GM12892 (cell line): ENCODE measurements at places on chromosomes 4 and X.

- no peak for DNase-seq
Measured at GRCh38 chrX:24741330-24741729, 47.6 kb downstream of the POLA1 start.

- no peak for DNase-seq
Measured at GRCh38 chrX:29687687-29688086, 527.7 kb upstream of the MAGEB2 start.

- no peak for DNase-seq
Measured at GRCh38 chr4:85029453-85029852, 63.0 kb upstream of the WDFY3 start.

DNA sequence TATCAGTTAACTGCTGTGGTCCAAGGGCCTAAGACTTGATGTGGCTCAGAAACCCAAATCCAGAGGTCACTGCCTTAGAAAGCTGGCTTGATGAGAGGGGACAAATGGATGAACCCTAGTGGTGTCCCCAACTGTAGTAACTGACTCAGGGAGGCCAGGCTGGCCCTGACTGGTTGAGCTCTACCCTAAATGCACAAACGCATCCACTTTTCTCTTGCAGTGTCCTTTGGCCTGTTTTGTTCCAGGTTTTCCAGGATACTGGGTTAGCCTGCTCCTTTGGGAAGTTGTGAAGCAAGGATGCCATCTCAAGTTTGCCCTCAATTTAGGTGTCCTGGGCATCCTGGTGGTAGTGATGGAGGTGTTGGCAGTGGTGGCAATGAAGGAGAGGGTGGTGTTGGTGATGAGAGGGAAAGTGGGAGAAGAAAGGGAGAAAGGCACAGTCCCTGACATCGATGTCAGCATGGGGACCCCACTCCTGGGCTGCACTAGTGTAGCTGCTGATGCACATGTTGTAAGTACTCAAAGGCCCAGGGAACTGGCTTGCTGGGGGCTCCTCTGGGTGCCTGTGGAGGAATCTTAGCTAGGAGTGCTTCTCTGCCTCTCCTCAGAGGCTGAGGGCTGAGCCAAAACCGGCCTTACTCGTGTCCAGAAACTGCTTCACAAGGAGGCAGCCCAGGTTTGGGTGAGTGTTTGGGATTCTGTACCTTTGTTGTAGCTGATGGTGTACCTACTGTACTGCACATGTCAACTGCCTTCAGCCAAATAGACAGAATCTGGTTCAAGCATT is 2.9 kb upstream of the HAND2 start:
- no peak for DNase-seq

- no peak for DNase-seq
Measured at GRCh38 chrX:100274916-100275315, 135.2 kb downstream of the PCDH19 start.

DNA sequence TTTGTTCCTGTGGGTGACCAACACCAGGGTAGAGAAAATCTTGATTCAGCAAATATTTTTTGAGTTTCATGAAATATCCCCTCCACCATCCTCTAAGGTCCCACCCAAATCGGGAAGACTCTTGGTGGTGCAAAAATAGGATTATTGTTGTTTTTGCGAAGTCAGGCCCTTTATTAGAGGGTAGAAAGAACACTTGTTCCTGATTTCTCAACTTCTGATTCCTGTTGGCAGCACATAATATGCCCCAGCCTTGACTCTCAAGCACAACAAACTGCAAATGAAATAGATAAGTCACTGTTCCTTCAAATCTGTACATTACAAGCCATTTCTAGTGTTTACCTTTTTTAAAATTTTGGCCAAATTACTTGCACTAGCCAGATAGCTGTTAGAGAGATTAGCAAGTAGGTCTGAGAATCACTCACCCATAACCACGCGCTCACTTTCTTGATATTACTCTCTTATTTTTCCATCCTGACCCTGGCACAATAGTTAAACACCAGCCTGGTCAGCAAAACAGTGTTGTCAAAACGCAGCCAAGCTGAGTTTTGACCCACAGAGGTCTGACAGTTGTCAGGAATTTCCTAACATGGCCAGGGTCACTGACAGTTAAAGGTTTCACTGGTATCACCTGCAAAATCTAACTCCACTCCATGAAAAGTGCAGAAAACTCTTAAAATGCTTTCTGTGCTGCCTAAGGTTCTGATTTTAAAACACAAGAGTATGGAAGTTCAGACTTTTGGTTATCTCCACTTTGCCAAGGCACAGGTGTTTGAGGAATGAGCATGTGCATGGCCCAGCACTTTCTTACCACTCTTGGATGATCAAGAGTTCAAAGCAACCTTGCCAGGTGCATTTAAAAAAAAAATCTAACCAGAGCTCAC is 69.8 kb downstream of the RBM47 start:
- DNase-seq = no peak

DNA sequence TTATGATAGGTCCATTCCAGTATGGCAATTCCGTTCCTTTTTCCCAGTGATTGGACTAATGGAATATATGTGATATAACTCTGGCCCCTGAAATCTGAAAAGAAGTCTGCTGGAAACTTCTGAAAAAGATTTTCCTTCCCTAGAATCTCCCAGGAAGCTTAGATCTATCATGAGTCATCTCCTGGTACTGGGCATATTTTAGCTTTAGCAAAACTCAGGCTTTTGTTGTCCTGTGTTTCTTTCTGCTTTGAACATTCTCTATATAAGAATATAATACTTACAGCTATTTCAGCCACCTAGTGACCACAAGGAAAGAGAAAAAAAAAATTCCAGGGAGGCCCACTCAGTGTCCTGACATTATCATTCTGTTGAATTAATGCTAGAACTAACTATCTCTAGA is 597.2 kb upstream of the GRIA3 start:
- no peak for DNase-seq

- no peak for DNase-seq
Measured at GRCh38 chrX:104370089-104370488, 115.4 kb upstream of the ESX1 start.

DNA sequence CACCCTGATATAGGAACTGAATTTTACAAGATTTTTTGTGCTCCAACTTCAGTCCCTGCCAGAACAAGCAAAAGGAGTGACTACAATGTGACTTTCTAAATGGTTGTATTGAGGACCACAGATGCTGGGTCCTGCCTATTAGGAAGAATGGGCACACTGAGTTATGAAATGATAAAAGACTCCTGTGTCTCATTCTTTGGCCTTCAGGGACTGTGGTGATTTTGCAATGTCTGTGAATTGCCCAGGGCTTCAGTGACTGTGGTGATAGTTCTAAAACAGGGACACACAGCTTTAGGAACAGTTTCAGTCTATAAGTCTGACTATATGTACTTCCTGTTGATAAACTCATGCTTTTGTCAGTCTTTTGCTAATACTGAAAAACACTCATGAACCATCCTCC is 210.2 kb downstream of the DMD start:
- DNase-seq = no peak

- no peak for DNase-seq
Measured at GRCh38 chrX:23884427-23885024, 23.2 kb downstream of the APOO start.

GRCh38 chrX:39843318-39843717 is 254.4 kb downstream of the BCOR start:
- DNase-seq = no peak

DNA sequence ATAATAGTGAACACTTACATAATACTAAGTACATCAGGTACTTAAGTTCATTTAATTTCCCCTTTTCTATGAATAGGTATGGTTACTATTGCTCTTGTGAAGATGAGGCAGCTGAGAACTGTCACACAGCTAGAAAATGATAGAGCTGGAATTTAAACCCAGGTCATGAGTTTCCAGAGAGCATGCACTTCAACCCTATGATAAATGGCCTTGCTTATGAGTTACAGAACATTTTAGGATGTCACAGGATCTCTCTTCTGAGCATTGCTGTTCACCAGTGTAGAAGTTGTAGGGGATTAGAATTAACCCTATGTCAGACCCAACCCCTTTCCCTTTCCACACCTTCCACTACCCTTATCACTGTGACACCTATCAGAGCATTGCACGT is 46.5 kb upstream of the TMEM33 start:
- DNase-seq = no peak

- DNase-seq = no peak
Measured at GRCh38 chr4:22674700-22675099, 18.0 kb upstream of the GBA3 start.

DNA sequence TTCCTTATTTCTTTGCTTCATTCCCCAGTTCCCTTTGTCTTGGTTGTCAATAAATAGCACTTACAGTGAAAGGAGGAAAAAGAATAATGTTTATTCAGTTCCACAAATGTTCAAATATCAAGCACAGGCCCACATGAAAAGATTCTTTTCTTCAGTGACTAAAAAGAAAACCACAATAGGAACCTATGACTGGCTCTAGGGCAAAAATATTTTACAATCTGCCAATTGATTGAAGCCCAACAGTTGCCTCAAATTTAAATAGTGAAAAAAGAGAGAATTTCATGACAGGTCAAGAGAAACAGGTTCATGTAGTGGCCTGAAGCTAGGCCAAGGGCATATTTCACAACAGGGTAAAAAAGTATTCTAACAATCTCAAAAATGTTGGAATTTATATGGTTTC is 553.8 kb downstream of the CENPC start:
- DNase-seq = no peak

DNA sequence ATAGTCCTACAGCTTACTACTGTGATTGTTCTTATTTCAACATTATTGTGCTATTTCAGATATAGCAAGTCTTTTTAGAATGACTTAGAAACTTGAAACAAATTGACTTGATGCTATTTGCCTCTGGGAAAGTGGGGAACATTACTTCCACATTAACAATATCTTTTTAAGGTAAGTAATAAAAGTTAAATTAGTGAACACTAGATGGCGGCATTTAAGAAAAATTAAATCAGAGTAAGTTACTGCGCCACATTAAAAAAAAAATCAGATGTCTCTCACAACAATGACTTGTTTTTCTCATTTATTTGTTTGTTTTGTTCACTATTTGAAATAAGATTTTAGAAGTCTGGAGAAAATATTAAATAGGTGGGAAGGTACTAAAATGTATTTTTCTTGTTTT is 1026.9 kb upstream of the SLIT2 start:
- no peak for DNase-seq

DNA sequence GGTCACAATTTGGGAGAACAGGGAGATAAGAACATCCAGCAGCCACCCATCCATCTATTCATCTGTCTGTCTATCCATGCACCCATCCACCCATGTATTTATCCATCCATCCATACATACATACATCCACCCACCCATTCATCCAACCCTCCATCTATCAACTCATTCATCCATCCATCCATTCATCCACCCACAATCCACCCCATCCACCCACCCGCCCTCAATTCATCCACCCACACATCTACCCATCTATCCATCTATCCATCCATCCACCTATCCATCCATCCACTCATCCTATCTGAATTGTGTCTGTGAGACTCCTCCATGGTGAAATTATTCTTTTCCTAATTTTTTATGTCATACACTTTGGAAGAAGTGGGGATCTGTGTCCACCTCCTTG is 6.8 kb upstream of the CD99 start:
- no peak for DNase-seq

DNA sequence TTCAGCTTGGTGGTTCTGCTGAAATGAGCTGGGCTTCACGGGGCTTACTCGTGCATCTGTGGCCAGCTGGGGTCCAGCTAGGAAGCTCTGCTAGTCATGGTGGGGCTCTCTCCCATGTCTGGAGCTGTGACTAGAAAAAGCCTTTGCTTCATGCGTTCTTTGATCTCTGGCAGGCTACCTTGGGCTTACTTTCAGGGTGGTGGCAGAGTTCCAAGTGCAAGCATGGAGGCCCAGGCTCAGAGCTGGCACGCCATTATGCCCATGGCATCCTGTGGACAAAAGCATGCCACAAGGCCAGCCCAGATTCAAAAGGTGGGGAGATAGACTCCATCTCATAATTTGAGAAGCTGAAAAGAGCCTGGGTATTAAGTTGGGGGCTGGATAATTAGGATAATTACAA is 55.4 kb upstream of the GBA3 start:
- DNase-seq = no peak

DNA sequence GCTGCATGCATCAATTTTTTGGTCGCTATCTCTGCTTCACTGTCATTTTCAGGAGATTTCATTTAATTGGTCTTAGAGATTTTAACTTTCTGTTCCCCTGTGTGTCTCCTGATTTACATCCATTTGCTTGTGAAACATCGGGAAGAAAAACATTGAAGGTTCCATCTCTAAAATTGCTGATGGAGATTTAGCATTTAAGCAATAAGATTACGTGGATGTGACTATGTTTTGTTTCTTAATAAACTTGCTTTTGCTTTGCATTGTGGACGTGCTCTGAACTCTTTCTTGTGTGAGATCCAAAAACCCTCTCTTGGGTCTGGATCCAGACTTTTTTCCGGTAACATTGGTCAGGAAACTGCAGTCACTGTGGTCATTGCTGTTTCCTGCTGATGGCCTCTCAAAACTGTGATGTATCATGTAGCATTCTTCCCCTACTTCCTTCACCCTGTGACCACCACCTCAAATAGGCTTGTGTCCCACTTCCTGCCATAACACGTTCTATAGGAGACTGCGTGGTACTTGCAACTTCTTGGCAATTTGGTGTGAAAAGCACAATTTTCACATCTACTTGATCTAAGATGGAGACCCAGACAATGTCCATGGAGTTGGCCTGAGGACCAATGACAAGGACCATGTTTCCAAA is 4.9 kb downstream of the CXCL2 start:
- DNase-seq = no peak
